H4 (cell line): ENCODE measurements at places on chromosomes 3 and 15. TPM values are rescaled to one million over a fixed set of nuclear protein-coding genes. Genes with fewer than 3 reads are reported as not detected.

Gene XIRP1
- not detected in 2 replicates for total RNA-seq

Gene KCNAB1
- 0.10 and 0.33 TPM in 2 replicates for total RNA-seq

Gene TMC3
- not detected in 2 replicates for total RNA-seq

Gene KBTBD12
- not detected in 2 replicates for total RNA-seq

Gene ZBED2
- total RNA-seq: not detected in 2 replicates

Gene LEKR1
- total RNA-seq: 0.37 and 11.5 TPM in 2 replicates

Gene FAH
- total RNA-seq: 50.3 and 56.6 TPM in 2 replicates

Gene SCAMP5
- total RNA-seq: 1.9 and 3.6 TPM in 2 replicates

Gene LSMEM2
- total RNA-seq: not detected in 2 replicates

Gene CCR9
- not detected in 2 replicates for total RNA-seq

Gene TRIP4
- total RNA-seq: 4.8 and 6.1 TPM in 2 replicates

Gene ARPC4
- total RNA-seq: 227 and 296 TPM in 2 replicates

Gene POPDC2
- 0.06 and 0.54 TPM in 2 replicates for total RNA-seq

Gene PTX3
- total RNA-seq: 0.99 and 1.5 TPM in 2 replicates

Gene PIERCE2
- total RNA-seq: 1.3 and 6.5 TPM in 2 replicates

Gene USP50
- total RNA-seq: not detected in 2 replicates

Gene ZMYND10
- 0.08 TPM in 1 of 2 replicates, not detected in the other for total RNA-seq

Gene ZNF592
- 3.9 and 6.1 TPM in 2 replicates for total RNA-seq

Gene SPTSSB
- not detected in 2 replicates for total RNA-seq

Gene MME
- 8.4 and 16.0 TPM in 2 replicates for total RNA-seq

Gene PTPN23
- 3.8 and 6.9 TPM in 2 replicates for total RNA-seq

Gene DLEC1
- 0.10 TPM in 1 of 2 replicates, not detected in the other for total RNA-seq

Gene TRIM42
- not detected in 2 replicates for total RNA-seq

Gene CIDEC
- not detected in 2 replicates for total RNA-seq

Gene DGKG
- 18.4 and 26.1 TPM in 2 replicates for total RNA-seq

Gene MYZAP
- total RNA-seq: 1.5 and 5.1 TPM in 2 replicates

Gene CDV3
- total RNA-seq: 73.0 and 114 TPM in 2 replicates
